ENCODE measurements at places on chromosomes 13 and 19.

- no peak for DNase-seq
Measured at GRCh38 chr13:64819081-64819480, 2411.1 kb downstream of the PCDH9 start.

DNA sequence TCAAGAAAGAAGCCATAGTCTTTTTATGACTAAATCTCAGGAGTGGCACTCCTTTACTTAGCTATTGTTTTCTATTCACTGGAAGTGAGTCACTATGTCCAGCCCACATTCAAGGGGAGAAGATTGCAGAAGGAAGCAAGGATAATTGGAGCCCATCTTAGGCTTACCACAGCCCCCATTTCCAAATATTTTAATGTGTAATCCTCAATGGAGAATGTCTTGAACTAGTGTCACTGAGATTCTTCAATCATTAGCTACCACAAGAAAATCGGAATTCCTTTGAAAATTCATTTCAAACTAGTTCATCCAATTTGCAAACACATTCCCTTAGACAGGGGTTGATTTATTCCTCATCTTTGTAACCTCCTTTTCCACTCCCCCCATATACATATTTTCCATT is 84.7 kb downstream of the DLEU7 start:
- DNase-seq: no peak

DNA sequence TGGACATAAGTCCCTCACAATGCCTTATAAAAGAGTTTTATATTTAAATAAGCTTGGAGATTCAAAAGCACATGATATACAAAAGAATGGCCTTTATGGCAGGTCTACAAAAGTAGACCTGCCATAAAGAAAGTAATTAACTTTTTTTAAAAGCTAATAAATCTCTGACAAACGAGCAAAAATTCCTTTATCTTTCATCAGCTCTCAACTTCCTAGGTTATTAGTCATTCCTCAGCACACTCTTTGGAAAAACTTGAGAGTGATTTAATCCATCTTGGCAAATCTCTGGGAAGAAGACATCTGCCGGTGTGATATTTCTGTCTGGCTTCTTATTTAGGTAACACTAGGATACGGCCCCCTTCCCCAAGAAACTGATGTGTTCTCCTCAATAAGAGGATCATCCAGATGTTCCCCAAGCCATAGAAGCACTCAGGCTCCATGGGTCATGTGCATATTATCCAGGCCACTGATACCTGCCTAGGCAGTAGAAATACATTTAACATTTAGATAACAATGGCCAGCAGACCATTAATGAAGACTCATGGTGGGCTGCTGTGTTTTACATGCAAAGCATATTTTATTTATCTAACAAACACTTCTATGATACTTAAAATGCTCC is 372.7 kb downstream of the LIG4 start:
- DNase-seq: no peak

GRCh38 chr13:89169951-89170350 is 1498.8 kb downstream of the SLITRK5 start:
- DNase-seq: no peak

DNA sequence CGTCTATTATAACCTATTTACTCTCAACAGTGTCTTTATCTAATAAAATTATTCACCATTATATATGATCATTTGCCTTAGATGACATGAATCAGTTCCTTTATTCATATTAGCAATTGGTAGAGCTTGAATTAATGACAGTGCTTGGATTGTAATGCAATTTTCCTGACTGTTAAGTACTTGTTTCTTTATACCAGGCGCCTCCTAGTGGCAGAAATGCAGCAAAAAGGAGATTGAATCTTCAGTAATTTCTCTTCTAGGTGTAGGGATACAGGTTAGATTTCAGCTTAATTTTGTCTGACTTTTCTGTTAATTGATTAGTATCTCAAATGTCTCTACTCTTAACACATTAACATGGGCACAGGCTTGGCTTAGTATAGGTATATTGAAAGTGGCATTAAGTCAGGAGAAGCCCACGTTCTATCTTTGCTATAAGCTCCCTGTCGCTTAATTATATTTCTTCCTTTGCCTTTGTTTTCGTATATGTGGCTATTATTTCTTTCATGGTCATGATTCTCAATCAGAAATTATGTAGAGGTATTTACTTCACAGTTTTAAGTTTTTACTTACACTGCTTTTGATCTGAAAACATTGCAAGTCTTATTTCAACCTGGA is 9.1 kb upstream of the LHFPL6 start:
- DNase-seq: peak; percentile 22
